ENCODE measurements at places on chromosomes 2 and 18.

GRCh38 chr2:42752314-42752713 lies 11.6 kb downstream of the OXER1 start:
- DNase-seq, result no peak

GRCh38 chr2:202908186-202908585 lies 3.3 kb downstream of the WDR12 start:
- no peak for DNase-seq

DNA sequence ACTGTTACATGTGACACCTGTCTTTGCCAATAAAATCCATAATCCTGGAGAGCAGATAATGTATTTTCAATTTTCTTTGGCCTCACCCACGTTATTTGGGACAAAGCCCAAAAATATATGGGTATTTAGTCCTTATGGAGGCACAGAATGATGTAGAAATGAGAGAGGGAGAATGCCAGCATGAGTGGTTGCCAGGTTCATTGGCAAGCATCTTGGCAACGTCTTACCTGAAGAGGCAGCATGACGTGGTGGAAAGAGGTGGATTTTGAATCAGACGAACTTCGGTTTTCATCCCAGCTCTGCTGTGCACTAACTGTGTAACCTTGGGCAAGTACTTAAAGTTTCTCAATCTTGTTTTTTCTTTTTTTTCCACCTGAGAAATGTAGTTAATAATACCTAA lies 969.6 kb upstream of the PIK3C3 start:
- peak; percentile 52 for DNase-seq

DNA sequence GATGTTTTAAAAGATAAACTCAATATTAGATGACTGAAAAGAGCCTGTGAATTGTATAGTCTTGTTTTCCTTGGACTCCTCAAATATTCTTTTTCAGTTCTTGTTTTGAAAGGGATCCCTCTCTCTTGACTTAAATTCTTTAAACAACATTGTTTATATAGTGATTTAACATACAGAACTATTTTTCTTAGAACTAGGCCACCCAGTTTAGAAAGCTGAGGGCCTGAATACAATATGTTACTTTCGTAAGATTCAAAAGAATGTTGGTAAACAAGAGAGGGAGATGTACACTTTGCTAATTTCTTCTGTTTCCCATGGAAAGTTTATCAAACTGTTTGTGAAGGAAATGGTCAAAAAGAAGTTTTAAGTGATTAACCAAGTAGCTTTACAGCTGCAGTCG lies 5.5 kb upstream of the TSPYL6 start:
- DNase-seq, result no peak

GRCh38 chr18:76425146-76426131 lies 69.6 kb downstream of the ZNF516 start:
- no peak for DNase-seq

GRCh38 chr2:202069170-202070067 lies 3.6 kb upstream of the KIAA2012 start:
- DNase-seq, result no peak

DNA sequence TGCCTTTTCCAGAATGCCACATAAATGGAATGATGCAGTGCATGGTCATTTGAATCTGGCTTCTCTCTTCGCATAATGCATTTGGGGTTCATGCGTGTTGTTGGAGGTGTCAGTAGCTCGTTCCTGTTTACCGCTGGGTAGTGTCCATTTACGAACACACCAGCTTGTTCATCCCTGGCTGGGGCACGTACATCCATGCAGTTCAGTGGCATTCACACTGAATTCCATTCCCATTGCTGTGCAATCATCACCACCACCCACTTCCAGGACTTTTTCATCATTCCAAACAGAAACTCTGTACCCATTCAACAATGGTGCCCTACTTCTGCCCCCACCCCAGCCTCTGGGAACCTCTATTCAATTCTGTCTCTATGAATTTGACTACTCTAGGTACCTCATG lies 14.7 kb upstream of the CIDEA start:
- DNase-seq, result no peak

- DNase-seq, result no peak
Observed at GRCh38 chr18:21996351-21996826, 173.0 kb upstream of the GATA6 start.

DNA sequence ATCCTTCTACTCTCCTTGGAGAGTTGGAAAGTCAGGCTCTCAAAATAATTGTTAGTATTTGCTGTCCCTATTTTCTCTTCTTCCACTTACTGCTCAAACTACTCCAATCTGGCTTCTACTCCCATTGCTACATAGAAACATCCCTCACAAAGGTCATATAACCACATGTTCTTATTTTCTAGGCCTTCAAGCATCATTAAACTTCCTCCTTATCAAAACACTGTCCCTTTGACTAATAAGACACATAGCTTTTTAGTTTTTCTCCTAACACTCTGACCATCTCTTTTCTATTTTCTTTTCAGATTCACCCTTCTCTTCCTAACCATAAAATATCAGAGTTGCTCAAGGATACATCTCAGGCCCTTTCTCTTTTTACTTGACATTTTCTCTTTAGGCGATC lies 148.3 kb downstream of the MBD2 start:
- DNase-seq, result no peak

- DNase-seq, result no peak
Observed at GRCh38 chr2:53765767-53766166, 1.8 kb upstream of the CHAC2 start.

DNA sequence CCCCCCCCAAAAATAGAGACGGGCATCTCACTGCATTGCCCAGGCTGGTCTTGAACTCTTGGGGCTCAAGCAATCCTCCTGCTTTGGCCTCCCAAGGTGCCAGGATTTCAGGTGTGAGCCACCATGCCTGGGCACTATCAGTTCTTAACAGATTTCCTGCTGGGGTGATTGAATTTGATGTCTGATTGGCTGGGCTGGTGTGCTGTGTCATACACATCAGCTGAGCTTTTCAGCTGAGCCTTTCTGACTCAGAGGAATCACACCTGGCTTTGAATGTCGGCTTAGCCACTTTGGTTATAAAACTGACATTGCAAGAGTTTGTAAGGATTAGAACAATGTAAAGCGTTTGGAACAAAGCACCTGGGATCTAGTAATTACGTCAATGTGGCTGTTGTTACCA lies 18.9 kb downstream of the NCAPH start:
- DNase-seq, result no peak

DNA sequence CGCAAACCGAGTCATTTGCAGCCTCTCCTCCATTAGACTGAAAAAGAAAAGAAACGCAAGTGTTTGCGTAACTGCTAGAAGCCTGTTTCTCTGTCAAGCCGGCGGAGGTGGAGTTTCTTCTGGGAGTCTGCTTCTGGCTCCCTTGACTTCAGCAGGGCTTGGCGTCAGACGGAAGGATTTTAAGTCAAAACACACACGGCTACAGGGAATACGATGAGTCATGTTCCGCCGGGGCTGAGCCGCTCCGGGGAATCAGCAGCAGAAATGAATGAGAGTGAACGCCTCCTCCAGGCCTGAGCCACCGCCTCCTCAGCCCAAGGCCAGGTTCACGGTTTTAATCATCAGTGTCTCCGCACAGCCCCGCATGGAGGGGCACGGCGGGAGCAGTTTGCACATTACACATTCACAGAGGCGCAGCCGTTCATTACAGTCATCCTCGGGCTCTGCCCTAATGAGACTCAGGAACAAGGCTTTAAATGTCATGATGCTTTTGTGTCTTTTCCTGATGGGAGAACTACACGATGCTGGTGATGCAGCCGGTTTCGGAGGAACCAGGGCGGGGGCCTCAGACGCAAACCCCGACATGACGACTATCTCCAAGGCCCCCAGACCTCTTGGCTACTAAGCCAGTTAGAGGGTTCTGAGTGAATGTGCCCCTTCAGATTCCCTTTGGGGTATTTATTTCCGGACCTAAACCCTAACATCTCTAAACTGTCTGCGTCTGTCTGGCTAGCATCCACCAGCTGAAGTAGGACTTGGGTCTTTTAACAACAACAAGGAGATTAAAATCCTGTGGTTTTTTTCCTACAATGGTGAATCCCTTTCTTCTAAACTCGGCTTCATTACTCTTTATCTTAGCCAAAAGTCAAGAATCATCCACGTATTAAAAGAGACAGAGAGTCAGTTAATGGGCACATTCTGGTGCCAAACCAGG lies 11.1 kb upstream of the SCG2 start:
- DNase-seq, result peak; percentile 79

DNA sequence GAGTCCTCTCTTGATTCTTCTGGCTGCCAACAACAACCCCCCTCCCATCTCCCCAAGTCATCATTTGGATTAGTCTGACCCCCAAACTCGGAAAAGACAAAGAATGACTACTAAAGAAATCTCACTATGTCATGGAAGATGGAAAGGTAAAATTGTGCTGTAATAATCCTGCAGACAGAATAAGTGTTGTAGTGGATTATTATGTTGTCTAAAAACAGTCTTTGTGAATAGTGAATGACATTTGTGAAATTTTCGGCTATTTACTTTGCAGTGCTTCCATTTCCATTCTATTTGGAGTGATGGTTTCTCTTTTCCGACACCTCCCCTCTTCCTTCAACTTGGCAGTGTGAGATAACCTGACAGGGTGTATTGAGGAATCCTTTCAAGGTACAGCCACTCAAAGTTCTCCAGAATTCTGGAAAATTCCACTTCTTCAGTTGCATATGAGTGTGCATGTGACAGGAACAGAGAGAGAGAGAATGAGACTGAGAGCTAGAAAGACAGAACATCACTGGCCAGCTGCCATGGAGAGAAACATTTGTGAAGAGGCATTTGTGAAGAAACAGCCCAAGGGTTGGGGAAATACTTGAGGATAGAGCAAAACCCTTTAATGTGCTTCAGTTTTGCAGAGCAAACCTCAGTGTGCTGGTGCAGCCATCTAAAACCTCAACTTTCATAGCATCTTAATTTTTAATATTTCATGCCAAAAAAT lies 141.9 kb upstream of the DLX2 start:
- DNase-seq, result no peak

GRCh38 chr2:1739322-1739957 lies 4.9 kb downstream of the PXDN start:
- DNase-seq, result no peak

- DNase-seq, result no peak
Observed at GRCh38 chr2:219680958-219681693, 53.7 kb downstream of the SLC4A3 start.

- no peak for DNase-seq
Observed at GRCh38 chr2:232265329-232265728, 113.2 kb upstream of the ALPP start.

DNA sequence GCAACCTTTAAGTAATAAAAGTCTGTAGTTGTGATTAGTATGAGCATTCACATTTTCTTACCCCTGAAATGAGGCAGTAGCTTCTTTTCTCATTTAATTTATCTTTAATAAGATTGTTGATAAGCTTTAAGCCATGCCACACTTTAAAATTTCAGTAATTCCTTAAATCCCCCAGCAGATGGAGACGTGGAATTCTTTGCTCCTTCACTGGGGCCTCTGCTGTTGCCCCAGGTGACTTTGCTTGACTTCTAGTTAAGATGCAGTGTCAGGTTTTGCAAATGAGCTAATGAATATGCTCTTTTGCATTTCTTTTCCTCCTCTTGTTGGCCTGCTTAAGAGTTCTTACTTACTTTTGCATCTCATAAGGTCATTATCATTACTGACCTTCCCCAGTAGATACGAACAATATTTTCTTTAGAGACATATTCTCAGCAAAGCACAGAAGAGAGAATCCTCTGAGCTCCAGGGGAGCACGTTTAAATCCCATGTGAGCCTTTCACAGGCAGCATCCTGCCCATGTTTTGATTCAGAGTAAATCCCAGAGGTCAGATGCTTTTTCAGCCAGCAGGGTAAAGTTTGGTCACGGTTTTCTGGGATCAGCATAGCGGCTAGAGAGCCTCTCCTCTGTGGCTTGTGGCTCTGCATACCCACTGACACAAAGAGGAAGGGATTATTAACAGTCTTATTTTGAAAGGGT lies 222.9 kb downstream of the PTPRM start:
- DNase-seq, result no peak

- DNase-seq, result no peak
Observed at GRCh38 chr2:5077479-5078089, 614.6 kb upstream of the SOX11 start.

GRCh38 chr2:175490360-175490791 lies 308.9 kb upstream of the ATP5MC3 start:
- DNase-seq, result no peak

- DNase-seq, result no peak
Observed at GRCh38 chr18:47417807-47418206, 166.3 kb upstream of the SKOR2 start.

GRCh38 chr2:125596612-125597011 lies 1059.3 kb upstream of the GYPC start:
- no peak for DNase-seq

DNA sequence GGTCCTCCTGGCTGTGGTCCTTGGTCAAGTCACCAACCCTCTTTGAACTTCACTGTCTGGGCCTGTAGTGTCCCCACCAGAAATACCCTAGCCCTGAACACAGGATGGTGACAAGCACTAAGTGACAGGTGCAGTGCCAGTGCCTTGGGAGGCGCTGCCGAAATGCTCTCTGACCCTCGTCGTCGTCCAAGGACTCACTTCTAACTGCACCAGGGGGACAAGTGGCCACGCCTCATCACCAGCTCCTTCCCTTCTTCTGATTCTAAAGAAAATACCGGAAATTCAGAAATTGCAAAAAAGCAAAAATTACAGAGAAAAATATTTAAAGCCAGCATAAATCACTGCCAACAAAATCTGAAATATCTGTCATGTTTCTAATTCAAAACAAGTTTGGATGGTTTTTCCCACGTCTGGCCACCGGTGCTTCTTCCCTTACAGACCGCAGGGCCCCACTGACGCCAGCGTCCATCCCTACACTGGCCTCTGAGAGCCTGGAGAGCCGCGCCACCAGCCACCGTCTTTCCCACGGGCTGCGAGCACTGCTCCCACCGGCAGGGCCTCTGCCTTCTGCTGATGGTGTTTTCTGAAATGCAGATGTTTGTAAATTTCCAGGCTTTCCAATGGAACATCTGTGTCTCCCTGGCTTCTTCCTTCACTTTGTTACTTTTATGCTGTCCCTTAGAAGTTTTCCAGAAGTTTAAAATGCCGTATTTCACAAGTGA lies 37.4 kb upstream of the GPC1 start:
- DNase-seq, result no peak

- no peak for DNase-seq
Observed at GRCh38 chr2:128733450-128733849, 414.8 kb upstream of the HS6ST1 start.

DNA sequence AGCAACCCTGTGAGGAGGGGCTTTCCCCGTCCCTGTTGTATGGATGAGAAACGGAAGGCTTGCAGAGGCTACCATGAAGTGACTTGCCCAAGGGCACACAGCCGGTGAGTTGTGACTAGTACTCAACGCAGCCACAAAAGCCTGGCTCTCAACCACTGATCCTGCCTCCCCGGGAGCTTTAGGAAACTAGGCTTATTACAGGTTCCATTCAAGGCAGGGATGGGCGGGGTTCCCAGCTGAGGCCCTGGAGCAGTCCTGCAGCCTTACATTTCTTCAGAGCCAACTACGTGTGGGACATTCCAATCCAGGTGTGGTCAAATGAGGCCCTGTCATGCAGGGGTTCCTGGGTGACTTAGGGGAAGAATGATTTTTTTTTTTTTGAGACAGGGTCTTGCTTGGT lies 59.6 kb downstream of the MEX3C start:
- no peak for DNase-seq

GRCh38 chr2:105765415-105766299 lies 20.9 kb downstream of the NCK2 start:
- DNase-seq, result no peak

Data from NCI-H446 treated with DMSO at 0.1 percent for 48 hours (cell line).